Uterus (tissue), 4 donors: ENCODE measurements at places on chromosomes 1 and 21.

- peak; percentile 85 for DNase-seq
These were observed 5.3 kb upstream of the CCDC27 start for GRCh38 chr1:3746830-3747521.

GRCh38 chr1:245929224-245929623 is 577.9 kb downstream of the SMYD3 start:
- DNase-seq, result no peak

GRCh38 chr1:67824766-67825165 is 8.5 kb downstream of the GNG12 start:
- no peak for DNase-seq

- DNase-seq, result no peak
These were observed 99.2 kb downstream of the LHX8 start for GRCh38 chr1:75233302-75233929.
